GDM1 (cell line): ENCODE measurements at places on chromosomes 5 and 9.

DNA sequence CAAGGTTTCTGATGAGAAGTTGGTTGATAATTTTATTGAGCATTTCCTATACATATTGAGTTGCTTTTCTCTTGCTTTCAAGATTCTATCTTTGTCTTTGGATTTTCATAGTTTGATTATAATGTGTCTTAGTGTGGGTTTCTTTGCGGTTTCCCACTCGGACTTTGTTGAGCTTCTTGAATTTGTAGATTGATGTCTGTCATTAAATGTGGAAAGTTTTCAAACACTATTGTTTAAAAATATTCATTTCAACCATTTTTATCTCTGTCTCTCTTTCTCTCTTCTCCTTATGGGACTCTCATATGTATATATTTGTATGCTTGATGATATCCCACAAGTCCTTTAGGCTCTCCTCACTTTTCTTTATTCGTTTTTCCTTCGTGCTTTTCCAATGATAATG, 18.5 kb upstream of the PCDHA1 start:
- DNase-seq: no peak

GRCh38 chr9:38038307-38039089, 30.5 kb downstream of the SHB start:
- no peak for DNase-seq

DNA sequence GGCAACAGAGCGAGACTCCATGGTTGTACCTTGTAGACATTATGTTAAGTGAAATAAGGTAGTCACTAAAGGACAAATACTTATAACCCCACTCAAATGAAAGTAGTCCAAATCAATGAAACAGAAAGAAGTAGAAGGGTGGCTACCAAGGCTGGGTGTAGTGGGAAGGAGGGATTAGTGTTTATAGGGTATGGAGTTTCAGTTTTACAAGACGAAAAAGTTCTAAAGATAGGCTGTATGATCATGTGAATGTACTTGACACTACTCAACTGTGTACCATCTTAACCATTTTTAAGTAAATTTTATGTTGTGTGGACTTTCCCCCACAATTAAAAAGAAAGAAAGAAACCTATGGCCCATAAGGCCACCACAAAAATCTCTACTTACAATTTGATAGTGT, 32.2 kb downstream of the ALDH7A1 start:
- DNase-seq: no peak

GRCh38 chr5:152303841-152304240, 101.2 kb downstream of the NMUR2 start:
- DNase-seq: no peak

DNA sequence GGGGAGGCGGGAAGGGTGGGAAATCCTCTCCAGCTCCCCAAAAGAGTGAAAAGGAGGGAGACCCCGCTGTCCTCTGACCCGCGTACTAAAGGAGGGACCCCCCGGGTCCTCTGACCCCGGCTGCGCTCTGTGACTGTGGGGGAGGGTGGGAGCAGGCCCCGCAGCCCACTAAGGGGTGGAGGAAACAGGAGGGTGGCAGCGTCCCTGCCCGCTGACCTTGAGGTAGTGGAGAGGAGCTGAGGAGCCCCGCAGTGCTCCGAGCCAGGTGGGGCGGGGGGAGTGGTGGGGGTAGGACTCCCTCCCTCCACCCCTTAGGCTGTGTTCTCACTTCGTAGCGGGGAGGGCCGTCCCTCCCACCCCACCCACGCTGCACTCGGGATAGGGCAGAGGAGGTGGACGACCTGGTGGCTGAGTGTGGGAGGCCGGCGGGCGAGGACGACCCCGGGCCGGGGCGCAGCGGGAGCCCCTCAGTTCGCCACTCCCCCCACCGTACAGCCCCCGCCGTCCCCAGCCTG, 449 bp upstream of the ADCY2 start:
- DNase-seq: no peak

DNA sequence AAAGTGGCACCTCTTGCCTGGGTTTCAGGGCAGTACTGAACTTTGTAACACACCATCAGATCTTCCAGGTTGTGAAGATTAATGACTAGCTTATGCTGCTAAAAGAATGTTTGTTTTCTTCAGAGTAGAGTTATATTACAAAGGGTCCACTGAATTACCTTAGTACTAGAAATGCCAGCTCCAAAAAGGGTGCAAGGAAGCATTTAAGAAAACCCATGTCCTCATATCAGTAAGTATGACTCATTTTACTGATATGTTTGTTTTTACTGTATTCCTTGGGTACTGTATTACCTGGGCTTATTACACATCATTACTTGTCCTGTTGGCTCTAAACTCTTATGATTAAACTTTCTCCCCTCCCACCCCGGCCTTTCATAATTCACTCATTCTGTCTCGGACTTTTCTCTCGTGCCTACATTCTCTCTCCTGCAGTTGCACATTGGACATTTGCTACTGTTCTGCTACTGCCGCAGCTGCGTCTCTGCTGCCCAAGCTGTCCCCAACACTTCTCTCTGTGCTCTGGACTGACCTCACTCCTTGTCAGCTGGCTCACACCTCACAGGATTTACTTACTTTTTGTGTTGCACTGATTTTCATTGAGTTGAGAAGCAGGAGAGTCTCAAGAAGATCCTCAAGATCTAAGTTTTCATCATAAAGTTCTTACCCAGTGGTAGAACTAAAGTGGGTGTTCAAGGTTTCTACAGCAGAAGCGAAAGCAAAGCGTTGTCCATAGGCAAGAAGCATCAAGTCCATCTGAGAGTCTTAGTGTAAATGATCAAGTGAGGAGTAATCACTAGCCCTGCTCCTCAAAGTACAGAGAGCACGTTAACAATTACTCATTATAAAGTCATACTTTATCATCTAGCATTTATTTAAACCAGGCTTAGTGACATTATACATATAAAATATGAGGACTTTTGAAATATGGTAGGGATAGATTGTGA, 53.2 kb upstream of the C9orf72 start:
- no peak for DNase-seq

- no peak for DNase-seq
These were observed 25.8 kb upstream of the HMCN2 start for GRCh38 chr9:130239741-130240241.

GRCh38 chr9:127119320-127119709, 3.1 kb downstream of the ANGPTL2 start:
- no peak for DNase-seq

- no peak for DNase-seq
These were observed 165.5 kb upstream of the NFIL3 start for GRCh38 chr9:91589101-91589553.

DNA sequence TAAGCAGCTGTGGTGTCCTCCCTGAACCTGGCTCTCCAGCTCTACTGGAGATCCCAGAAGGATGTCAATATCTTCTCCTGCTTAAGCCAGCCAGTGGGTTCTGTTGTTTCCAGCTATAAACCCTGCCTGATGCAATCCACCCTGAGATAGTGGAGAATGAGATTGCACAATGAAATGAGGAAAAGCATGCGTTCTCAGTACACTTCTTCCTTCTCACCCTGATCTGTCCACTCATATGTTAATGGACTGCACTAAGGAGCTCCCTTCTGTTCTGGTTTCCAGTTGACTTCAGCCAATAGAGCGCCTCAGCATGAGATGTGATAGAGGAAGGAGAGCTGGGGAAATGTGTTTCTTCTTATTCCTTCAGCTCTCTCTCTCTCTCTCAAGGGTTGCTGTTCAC, 40.0 kb upstream of the CDH6 start:
- DNase-seq: no peak

DNA sequence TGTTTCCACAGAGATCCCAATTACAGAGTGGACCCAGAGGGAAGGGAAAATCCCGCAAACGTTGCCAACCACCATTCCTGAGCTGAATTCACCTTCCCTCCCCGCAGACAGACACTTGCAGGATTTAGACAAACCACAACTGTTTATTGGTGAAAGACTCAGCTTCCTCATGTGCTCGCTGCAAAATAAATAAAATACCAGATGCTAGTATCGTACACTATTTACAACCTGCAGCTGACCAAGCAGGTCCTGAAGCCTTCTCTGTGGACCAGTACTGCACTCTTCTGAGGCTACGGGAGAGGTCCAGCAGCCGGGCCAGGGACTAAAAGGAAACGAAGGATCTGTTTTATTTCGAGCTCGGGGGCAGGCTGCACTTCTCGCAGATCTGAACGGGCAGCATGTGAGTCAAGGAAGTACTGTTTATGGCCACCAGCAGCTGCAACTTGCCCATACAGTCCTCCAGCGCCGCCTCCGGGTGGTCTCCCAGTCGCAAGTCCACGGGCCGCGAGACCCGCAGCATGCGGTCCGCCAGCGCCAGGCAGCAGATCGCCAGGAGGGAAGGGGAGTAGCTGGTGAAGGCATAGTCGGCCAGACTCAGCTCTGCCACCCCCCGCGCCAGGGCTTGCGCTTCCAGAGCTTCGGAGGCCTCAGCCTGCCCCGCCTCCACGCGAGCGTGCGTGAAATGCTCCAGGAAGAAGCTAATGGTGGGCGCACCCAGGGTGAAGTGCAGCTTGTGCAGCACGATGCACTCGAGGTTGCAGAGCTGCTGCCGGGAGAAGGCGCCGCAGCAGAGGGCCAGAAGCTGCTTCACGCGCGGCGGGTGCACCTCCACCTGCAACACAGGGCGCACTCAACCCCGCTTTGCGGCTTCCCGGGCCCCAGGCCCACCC, 2.1 kb downstream of the CCNO start:
- no peak for DNase-seq

DNA sequence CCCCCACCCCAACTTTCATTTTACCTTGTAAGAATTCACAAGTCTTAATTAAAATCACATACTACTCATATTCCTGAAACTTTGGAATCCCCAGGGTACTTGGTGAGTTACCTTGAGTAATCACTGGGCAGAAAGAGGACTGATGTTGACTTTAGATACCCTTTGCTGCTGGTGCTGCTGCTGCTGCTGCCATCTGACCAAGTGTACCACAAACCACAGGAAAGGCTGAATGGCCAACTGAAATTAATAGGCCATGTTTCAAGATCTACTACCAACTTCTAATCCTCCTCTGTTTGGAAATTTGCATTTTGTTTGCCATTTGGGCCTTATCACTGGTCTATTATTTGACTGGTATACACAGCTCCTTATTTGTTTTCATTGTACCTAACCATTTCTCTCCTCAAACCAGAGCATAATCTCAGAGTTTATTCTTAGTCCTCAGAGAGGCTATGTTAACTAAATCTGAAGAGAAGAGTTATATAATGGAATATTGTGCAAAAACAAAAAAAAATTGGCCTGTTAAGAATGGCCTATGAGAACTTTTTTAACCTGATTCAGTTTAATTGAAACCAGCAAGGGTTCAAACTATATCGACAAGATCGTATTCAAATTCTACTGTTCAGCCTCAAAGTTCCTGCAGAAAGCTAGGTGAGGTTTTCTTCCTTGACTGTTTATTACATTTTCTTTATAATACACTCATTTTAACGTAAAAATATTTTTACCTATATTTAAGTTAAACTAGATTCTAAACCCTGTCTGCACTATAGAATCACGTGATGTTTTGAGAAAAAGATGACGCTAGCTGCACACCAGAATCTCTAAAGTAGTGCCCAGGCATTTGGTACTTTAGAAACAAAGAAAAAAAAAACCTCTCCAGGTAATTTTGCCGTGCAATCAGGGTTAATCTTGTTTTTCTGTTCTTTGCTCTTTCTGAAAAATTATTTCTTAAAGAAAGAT, 13.1 kb downstream of the SELENOP start:
- DNase-seq: no peak

DNA sequence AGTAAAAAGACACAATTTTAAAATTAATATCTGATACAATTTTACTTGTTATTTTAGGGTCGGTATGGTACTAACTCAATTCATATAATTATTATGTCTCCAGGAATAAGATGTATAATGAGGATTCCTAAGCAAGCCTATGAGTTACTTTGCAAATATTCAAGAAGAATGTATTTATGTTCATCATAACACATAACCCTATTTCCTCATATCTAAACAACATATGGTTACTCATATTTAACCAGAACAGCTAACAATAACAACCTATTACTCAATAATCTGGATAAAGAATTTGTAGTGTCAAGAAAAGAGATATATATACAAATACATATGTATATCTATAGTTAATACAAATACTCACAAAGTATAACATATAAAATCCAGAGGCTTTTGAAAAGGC, 285.9 kb downstream of the ARL15 start:
- no peak for DNase-seq

DNA sequence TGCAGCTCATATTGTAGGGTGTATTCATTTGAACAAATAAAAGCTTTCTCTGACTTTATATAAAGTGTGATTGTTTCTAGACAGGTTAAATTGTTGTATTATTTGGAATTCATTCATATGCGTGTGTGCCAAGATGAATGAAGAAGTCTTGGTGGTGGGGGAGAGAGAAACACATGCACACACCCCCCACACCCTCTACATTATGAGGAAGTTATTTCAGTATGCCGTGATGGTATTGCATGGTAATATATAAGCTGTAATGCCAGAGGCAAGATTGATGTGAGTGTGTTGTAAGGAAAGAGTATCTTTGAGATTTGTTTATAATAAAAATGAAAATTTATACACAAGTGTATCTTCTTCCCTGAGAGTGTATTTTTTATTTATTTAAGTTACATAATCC, 71.0 kb downstream of the IPO11 start:
- DNase-seq: no peak

- no peak for DNase-seq
These were observed 21.4 kb downstream of the OR2V1 start for GRCh38 chr5:181109489-181110013.

GRCh38 chr5:111756581-111757354, at the start of gene NREP:
Gene NREP (minus strand): TSS chr5:111757194. CDS start chr5:111755772, 1,422 bp downstream.
- no peak for DNase-seq

DNA sequence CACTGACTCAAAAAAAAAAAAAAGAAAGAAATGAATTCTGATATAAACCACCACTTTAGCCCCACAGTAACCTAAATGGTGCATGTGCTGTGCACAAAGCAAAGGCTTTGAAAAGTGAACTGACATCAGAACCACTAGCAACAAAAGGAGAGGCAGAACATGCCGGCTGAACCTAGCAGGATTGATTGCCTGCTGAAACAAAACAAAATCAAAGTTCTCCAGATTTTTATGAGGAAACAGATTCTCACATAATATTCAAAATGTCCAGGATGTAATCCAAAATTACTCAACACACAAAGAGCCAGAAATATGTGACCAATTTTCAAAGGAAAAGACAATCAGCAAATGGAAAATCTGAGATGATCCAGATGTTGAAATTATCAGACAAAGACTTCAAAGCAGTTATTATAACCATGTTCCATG, 37.9 kb downstream of the UBTD2 start:
- no peak for DNase-seq

GRCh38 chr5:95711501-95712346, 19.4 kb upstream of the RHOBTB3 start:
- DNase-seq: no peak

- DNase-seq: no peak
These were observed 26.6 kb downstream of the RUSC2 start for GRCh38 chr9:35516479-35516878.

GRCh38 chr9:88396836-88397577, 8.8 kb downstream of the SPIN1 start:
- DNase-seq: no peak

- no peak for DNase-seq
These were observed 400.3 kb downstream of the ZSWIM6 start for GRCh38 chr5:61732369-61732768.
